ENCODE measurements at places on chromosomes 5 and 9. TPM values are rescaled to one million over a fixed set of nuclear protein-coding genes. Genes with fewer than 3 reads are reported as not detected.

Gene PLEKHG4B
- total RNA-seq: 0.02 TPM

- no peak for DNase-seq
Measured at GRCh38 chr9:31587146-31587545, 797.3 kb upstream of the ACO1 start.

- no peak for DNase-seq
Measured at GRCh38 chr5:161258438-161258837, 288.1 kb downstream of the GABRB2 start.

DNA sequence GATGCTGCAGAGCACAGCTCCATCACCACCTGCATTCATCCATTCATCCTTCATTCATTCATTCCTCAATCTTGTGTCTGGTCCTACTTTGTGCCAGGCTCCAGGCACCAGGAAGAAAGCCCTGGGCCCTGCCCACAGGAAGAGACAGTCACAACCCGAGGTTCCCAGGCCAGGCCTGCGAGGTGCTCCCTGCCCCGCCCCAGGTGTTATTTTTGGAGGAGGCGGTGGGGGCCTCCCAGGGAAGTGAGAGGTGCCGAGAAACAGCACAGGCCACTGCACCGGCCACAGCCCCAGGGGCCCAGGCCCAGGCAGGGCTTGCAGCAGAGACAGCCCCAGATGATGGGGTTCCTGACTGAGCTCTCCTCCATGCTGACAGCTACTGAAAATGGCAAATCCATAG, 33.4 kb downstream of the VAV2 start:
- DNase-seq: no peak

- no peak for DNase-seq
Measured at GRCh38 chr5:61076626-61077025, 85.6 kb downstream of the SMIM15 start.
